ENCODE measurements at places on chromosomes 4 and X.

- no peak for DNase-seq
These were observed 30.2 kb upstream of the SEPSECS start for GRCh38 chr4:25190407-25190806.

DNA sequence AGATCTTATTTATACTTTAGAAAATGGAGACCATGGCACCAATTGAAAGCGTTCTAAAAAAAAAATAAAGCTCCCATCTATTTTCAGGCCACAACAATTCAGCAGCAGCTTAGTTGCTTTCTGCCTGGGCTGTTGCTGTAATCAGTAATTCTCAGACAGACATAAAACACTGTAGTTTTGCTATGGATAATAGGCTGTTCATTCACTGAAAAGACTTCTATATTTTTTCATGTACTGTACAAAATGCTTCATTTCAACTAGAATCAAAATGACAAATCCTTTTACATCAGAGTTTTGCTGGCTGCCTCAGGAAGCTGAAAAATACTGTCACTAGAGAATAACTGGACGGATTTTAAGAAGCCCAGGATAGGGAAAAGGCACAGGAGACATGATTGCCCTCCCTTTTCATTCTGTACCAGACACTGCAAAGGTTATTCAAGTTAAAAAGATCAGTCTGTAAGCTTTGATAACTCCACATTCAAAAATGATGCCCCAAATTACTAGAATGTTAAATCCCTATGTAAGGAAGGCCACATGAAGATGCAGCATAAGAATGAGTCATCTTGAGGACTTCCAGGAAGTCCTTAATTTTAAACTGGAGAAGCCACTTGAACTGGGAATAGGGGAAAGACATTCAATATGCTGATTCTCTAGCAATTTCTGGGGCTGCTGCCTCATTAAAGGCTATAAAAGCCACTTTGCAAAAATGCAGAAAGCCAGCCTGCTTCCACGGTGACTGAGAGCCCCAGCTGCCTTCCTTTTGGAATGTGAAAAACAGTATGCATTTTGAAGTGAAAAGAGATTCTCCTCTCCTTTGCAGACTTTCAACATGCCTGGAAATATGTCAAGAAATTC, 403.2 kb upstream of the RASGEF1B start:
- no peak for DNase-seq

GRCh38 chr4:3640587-3640962, 108.4 kb upstream of the LRPAP1 start:
- DNase-seq: no peak

GRCh38 chr4:94595880-94596483, 144.2 kb downstream of the PDLIM5 start:
- DNase-seq: no peak

- no peak for DNase-seq
These were observed 868.3 kb downstream of the STIM2 start for GRCh38 chr4:27728892-27729291.

DNA sequence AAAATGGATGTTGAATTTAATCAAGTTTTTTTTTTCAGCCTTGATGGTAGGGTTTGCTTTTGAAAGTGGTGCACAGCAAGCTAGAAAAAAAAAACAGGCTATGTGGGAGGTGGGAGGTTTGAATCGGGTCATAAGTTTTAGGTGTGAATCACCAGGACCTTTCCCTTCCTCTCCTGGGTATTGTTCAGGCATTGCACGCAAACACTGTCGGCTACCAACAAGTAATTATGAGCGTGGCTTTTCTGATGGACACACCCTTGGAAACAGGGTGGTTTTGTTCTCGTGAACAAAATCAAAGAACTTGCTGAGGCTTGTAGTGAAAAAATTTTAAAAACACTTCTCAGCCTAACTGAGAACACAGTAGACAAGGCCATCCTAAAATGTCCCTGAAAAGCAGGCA, 18.1 kb downstream of the PIR start:
- DNase-seq: no peak

GRCh38 chr4:101174679-101175345, 172.5 kb downstream of the PPP3CA start:
- DNase-seq: no peak

- DNase-seq: no peak
These were observed 75.7 kb upstream of the ARHGAP24 start for GRCh38 chr4:85399270-85399669.

DNA sequence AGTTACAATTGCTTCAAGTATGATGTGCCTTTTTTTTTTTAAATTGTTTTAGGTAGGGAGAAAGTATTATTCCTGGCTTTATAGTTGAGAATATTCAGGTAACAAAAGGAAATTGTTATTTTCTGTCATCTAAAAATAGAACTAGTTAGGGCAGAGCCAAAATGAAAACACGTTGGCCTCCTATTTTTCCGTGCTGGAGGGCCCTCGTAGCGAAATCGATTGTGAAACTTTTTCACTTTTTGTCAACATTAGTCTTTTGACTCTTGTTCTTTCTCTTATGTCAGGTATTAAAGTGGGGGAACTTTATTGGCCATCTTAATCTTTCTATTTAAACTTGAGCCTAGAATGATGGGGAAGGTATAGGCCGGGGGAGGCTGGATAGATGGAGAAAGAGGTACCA, 104.9 kb downstream of the ARHGAP10 start:
- no peak for DNase-seq

- DNase-seq: no peak
These were observed 1.2 kb upstream of the TADA2B start for GRCh38 chr4:7041801-7042502.

- DNase-seq: no peak
These were observed 131.4 kb downstream of the PTTG2 start for GRCh38 chr4:38091636-38092035.

DNA sequence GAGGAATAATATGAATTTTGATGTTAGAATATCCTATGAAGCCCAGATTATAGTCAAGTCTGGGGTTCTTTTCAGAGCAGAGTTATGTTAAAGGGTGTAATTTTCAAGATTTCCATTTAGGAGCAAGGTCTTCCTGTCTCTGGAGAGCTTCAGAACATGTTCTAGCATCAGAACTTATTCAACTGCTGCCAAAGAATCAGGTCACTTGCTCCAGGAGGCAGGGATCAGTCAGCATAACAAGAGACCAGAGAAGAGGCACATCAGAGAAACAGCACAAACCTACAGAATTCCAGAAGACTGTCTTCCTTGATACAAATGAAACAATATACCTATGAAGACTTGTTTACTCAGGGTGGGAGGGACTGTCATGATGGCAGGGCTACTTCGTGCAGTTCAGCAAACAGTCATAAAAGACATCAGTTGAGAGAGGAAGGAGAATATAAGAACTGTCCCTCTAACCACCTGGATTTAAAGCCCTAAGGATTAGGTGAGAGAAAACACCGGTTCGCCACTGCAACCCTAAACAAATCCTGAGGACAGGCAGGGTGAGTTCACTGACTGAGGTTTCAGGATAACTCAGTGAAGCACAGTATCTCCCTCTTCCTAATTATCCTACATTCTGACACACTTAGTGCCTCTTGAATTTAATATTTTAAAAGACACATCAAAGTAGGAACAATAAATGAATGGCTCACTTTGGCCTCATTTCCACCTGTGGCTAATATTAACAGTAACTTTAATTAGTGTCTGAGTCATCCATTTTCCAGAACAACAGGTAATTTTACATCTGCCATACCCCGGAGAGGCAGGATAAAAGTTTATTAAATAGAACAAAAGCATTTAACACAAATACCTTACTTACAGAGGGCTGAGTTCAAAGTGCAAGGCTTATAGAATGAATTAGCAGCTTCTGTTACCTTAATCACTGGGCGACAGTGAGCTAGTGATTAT, 93.0 kb downstream of the HDAC8 start:
- DNase-seq: no peak

GRCh38 chr4:75605928-75606327, 24.4 kb downstream of the CDKL2 start:
- DNase-seq: no peak

DNA sequence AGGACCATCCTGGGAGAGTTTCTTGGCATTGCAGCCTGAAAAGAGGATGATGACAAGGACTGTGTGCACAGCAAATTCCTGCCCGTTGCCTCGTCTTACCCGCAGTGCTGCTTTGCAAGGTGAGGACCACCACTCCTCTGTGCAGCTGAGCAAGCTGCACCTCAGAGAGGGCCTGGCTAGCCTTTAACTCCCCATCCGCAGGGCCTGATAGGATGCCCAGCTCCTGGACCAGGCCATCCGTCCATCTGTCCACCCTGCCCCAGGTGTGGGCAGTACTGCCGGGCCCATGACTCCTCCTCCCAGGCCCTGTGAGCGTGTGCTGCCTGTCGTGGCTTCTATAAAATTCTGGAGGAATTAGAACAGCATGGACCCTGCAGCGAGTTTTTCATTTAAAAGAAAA, 43.9 kb upstream of the PPP2R2C start:
- DNase-seq: no peak

- no peak for DNase-seq
These were observed 11.8 kb downstream of the PALLD start for GRCh38 chr4:168508683-168509082.

- no peak for DNase-seq
These were observed 33.9 kb downstream of the FAM9C start for GRCh38 chrX:13010546-13010945.

GRCh38 chr4:40514497-40514951, 115.1 kb downstream of the RBM47 start:
- no peak for DNase-seq

- DNase-seq: no peak
These were observed 14.1 kb upstream of the SYTL4 start for GRCh38 chrX:100745806-100746537.

DNA sequence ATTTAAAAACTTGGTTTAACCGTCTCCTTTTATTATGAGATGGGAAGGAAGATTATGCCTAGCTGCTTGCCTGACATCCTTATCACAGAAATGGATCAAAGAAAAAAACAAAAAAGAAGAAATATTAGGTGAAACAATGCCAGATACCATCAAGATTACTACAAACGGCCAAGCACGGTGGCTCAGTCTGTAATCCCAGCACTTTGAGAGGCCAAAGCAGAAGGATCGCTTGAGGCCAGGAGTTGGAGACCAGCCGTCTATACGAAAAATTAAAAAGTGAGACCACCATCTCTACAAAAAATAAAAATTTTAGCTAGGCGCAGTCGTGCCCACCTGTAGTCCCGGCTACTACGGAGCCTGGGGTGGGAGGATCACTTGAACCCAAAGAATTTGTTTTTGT, 2.3 kb downstream of the FRYL start:
- DNase-seq: no peak

- DNase-seq: no peak
These were observed 21.7 kb downstream of the STAG2 start for GRCh38 chrX:123983240-123983639.

GRCh38 chrX:319579-320125, 1.1 kb upstream of the GTPBP6 start:
- DNase-seq: no peak

GRCh38 chrX:130228871-130229270, 39.8 kb downstream of the ZNF280C start:
- DNase-seq: no peak

DNA sequence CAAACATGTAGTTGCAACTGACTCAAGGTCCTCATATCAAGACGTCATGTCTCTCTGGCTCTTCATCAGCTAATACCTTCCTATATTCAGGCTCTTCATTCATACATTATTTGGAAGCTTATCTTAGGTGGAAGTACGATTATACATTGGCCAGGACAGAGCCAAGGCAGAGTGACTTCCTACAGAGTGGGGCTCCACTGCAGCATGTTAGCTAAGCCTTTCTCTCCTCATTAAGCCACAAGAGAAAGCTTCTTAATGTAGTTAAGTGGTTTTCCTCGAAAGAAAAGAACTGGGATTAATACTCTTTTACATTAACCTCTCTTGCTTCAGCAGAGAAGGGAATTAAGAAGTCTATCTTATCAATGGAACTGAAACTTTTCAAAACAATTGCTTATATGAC, 15.0 kb downstream of the C4orf33 start:
- DNase-seq: no peak

- no peak for DNase-seq
These were observed 205.0 kb upstream of the HAND2 start for GRCh38 chr4:173735049-173735448.

- DNase-seq: no peak
These were observed 84.0 kb upstream of the TBC1D9 start for GRCh38 chr4:140839888-140840790.

DNA sequence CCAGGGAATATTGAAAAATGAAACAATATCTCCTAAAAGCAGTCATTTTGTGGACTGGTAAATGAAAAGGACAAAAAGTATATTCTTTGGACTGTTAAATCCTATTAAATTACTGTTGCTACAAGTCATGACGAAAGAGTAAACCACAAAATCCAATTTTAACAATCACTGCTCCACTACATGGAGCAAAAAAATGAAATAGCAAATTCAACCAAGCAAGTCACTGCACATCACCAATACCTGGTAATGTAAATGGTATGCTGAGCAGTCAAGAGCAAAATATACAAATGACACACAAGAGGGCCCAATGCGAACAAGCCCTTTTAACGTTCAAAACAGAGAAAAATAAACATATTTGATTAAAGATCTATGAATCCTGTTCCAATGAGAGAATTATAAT, 126.2 kb downstream of the KLHL13 start:
- DNase-seq: no peak

DNA sequence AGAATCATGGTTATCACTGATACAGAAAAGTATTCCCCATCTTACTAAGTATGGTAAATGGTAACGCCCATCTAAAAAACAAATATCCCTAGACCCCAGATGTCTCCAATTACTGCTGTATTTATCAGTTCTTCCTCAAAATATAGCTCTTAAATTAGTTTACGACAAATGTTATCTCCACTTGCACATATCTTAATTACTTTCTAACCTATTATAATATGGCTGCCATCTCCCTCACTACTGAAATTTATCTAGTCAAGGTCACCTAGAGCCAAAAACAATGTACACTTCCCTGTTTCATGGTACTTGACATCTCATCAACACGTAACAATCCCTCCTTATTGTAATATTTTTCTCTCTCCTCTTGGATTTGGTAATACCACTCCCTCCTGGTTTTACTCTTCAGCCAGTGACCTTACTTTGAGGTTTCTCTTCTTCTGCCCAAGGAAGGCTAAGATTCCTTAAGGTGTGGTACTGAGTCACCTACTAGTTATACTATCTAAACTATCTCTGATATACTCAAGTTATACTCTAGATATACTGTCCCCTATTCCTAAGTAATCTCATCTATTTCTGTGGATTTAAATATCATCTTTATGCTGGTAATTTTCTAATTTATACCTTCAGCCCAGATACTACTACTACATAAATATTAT, 8.6 kb downstream of the LCORL start:
- no peak for DNase-seq

- no peak for DNase-seq
These were observed 23.3 kb upstream of the SCML2 start for GRCh38 chrX:18377796-18378195.

- no peak for DNase-seq
These were observed 69.1 kb upstream of the HPGD start for GRCh38 chr4:174591243-174592021.

GRCh38 chrX:13369256-13370030, 49.6 kb upstream of the ATXN3L start:
- no peak for DNase-seq

- DNase-seq: no peak
These were observed 286.4 kb upstream of the SMIM31 start for GRCh38 chr4:164467493-164467892.

GRCh38 chrX:68842351-68842750, 13.5 kb downstream of the EFNB1 start:
- DNase-seq: no peak
